ENCODE measurements at places on chromosomes 7 and 10.

DNA sequence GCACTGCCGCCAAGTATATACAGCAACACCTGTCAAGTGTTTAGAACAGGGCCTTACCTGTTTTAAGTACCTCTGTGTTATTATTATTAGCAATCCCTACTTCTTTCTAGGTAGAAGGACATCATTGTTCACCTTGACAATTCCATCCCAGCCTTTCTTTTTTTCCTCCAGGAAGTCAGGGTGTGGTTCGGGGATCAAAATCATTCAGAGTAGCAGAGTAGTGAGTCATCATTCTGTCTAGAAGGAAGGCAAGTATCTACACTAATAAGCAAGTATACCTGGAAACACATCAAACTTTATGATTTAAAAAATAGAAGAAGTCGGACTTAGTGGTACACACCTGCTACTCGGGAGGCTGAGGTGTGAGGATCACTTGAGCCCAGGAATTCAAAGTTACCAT, 25.5 kb upstream of the CAPZA2 start:
- DNase-seq, result no peak

- peak; percentile 66 for DNase-seq
Measured at GRCh38 chr7:26278770-26279169, 12.9 kb upstream of the SNX10 start.

DNA sequence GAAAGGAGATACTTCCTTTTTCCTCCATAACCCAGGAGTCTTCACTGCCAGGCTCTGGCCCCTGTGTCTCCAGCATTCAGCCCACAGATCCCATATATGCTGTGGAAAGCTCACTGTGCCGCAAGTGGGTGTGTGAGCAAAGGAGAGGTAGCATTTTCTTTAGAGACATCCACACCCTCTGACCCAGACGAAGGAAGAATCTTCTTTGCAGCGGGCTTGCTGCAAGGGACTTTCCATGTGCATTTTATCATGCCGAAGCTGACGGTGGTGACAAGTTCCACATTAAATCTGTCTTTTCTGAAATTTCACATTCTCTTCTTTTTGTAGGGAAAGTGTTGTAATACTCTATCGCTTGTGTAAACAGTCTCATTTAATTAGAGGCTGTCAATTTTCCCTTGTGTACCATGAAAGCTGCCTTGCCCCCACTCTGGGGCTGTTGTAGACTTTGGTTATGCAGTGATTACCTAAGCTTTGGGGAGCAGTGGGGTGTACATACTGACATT, 409.5 kb downstream of the SUGCT start:
- no peak for DNase-seq

DNA sequence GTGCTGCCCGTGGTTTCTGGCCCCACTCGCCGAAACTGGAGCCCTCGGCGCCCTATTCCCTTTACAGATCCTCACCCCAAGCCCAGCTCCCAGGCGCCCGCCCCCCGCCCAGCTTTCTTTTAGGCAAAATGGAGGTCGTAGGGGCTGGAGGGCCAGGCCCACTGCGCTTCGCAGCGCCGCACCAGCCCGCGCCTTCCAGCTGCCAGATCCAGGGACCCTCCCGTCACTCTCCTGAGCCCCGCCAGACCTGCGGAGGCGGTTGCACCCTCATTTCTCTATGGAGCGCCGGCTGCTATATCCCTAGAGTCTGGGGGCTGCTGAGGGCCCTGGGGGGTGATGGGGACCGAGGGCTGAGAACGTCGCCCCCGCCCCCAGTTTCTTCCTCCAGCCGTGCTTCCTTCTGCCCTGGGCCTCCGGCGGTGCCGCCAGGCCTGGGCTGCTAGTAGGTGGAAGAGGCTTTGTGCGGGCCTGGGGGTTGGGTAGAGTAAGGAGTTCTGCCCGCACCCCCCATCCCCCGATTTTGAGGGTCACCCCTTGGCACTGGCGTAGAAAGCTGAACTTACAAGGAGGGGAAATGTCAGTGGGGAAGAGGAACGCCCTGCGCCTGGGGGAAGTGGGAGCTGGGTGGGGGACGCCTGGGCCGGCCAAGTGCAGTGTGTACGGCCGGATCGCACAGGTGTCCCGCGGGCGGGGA, 1.0 kb downstream of the GNB2 start:
- peak; percentile 71 for DNase-seq

DNA sequence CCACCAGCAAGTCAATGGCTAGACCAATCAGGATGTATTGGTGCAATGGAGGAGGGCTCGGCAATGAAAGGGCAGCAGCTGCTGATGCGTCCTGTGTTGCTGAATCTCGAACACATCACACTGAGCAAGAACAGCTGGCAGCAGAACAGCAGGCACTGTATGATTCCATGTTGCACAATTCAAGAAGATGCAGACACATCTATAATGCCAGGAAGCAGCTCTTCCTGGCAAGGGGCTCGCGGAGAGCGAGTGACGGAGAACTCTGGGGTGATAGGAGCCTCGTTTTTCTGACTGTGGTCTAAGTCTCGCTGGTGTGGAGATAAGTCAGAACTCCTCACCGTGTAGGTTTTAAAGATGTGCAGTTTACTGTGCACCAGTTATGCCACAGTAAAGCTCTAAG, 24.8 kb upstream of the PFKP start:
- no peak for DNase-seq

- no peak for DNase-seq
Measured at GRCh38 chr7:137789215-137789882, 57.4 kb downstream of the DGKI start.

GRCh38 chr7:106294334-106294733, 9.6 kb upstream of the NAMPT start:
- no peak for DNase-seq

- no peak for DNase-seq
Measured at GRCh38 chr7:37117292-37117691, 331.4 kb downstream of the ELMO1 start.

DNA sequence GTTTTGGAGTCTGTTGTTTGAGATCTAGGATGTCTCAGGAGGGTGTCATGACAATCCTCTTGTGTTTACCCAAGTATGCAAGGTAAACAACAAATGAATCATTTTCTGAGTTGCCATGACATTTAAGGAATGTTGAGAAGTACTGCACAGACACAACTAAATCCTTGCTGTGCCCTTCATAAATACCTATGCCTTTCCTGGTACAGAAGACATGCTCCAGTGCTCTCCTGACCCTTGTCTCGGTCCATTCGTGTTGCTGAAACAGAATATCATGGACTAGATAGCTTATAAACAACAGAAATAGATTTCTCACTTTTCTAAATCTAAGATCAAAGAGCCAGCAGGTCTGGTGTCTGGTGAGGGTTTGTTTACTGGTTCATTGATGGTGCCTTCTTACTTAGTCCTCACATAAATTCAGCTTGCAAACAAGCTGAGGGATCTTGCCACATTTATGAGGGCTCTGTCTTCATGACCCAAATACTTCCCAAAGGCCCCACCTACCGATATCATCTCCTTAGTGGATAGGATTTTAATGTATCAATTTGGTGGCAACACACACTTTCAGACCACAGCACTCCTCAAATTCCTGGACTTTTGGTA, 341.8 kb upstream of the SEMA3A start:
- DNase-seq, result no peak

DNA sequence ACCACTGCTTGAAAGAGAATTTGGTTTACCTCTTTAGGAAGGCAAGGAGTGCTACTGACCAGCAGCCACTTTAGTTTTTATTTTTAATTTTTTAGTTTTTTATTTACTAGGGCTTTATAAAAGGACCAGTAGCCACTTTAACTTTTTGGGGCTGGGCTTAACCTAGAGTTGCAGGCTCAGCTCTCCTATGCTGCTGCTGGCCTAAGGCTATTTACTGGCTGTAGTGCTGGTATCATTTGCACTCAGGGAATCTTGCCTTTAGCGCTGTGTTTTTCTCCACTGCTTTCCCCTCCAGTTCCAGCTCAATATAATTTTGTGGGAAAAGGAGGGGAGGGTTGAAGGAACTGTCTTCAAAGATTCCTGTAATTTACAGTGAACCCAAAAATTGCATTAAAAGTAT, 13.4 kb downstream of the HPS1 start:
- DNase-seq, result no peak

DNA sequence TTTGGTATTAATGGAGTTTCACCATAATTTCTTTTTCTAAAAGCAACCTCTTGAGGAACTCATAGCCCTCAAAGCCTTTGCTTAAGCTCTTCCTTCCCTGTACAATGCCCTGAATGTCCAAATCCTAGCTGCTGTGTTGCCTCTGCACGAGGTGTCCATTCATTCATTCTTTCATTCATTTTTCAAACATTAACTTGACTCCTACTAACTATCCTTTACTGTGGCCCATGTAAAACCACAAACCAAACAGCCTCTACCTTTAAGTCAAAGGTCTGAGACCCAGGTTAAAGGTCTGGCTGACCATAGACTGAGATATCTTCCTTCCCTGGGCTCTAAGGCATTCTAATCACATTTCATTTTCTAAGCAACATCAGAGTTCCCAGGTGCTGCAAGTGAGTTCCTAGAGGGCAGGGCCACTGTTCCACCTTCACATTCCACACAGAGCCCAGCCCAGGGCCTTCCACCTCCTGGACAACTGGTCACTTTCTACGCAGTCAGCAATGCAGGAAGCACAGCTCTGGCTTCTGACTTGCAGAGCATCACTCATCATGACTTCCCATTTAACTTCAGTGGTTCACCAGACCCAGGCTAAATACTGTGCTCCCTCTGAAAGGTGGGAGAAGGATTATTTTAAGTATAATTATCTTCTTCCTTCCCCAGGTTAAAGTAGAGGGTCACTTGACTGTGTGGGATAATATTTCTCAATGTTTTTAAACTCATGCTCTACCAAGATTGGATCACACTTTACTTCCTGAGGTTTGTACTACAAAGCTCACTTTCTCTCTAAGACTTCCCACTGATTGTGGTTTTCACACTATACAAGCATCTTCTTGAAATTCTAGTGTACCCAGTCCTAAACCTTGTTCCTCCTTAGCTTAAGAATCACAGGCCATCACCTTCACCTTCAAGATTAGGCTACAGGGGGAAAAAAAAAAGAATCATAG, 19.1 kb downstream of the ATXN7L1 start:
- no peak for DNase-seq

DNA sequence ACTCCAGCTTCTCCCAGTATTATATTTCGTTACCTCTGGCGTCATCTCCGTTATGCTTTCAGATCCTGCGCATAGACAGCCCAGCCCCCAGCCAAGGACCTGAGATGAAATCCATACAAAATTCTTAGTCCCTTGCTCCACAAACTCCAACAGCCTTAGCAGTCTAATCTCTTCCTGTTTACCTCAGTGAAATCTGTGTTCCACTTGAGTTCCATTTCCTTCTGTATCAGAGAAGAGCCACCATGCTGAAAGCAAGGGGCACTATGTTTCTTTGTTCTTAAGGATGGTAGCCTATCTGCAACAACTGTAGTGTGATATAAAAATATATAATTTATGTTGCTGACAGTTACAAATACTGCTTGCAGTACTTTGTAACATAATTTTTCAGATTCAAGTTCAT, 59.8 kb downstream of the PTEN start:
- peak; percentile 14 for DNase-seq

- DNase-seq, result no peak
Measured at GRCh38 chr10:93968540-93968945, 25.2 kb upstream of the PLCE1 start.

DNA sequence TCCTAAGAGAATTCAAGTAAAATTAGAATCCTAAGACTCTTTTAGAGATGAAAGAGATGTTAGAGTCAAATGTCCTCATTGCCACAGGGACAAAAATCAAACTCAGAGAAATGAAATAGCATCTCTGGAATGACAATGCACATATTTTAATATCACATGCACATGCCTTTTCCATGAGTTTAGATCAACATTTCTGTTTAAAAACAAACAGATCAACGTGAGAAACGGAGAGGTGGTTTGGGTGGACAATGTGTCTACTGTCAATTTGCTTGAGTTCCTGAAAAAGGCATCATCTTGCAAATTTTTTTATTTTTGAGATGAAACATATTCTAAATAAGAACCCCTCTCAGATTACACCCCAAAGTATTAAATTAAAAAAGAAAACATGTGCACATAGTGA, 130.0 kb downstream of the CHRM2 start:
- no peak for DNase-seq

DNA sequence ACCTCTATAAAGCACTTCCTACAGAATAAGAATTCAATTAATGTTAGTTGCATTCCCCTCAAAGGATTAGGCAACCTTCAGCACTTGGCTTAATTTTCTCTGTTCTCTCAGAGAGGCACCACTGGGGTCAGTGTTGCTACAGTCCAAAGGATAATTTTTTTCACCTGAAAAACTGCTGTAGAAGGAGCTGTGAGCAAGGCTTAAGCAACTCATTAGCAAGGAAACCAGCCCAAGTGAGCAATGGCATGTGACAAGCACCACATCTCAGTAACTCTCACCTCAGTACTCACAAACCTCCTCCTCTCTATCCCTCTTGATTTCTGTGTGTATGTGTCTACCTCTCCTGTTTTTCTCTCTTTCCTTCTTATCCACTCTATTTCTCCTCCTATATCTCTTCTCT, 55.9 kb downstream of the DGKI start:
- no peak for DNase-seq

GRCh38 chr7:98808751-98809460, 60.9 kb downstream of the TMEM130 start:
- no peak for DNase-seq

- DNase-seq, result peak; percentile 31
Measured at GRCh38 chr10:96299383-96299782, 4.9 kb upstream of the DNTT start.

DNA sequence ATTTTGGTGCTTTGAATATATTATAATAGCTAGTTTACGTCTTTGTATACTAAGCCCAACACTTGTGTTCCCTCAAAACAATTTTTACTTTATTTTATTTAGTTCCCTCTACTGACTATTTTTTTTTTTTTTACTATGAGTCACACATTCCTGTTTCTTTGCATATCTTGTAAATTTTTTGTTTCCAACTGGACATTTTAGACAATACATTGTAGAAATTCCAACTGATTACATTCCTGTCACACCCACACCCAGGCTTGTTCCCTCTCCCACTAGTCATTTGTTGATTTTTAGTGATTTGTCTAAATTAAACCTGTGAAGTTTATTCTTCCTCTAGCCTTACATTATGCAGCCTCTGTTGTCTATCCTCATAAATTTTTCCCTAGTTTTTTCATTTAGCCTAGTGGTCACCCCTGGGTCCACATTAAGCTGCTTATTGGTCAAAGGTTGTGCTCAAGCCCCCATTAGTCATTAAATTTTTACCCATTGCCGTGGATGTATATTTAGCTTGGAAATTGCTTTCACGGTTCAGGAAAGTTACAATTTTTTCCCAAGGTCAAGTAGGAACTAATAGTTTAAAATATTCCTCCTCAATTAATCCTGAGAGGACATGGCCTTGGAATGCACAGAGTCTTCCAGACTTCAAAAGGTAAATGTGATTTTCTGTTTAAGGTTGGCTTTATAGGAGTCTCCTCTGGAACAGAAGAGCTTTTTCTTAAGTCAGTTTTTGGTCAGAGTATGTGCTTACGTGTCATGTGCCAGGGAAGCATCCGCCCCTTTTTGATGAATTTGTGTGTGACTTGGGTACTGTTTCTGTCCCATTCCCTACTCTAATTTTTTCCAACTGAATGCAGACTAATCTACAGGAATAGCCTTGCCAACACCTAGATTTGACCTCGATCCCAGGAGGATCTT, 207.6 kb upstream of the TMEM72 start:
- DNase-seq, result no peak

- no peak for DNase-seq
Measured at GRCh38 chr7:82209179-82209747, 234.3 kb downstream of the CACNA2D1 start.
